ENCODE measurements at places on chromosomes 4 and X.

DNA sequence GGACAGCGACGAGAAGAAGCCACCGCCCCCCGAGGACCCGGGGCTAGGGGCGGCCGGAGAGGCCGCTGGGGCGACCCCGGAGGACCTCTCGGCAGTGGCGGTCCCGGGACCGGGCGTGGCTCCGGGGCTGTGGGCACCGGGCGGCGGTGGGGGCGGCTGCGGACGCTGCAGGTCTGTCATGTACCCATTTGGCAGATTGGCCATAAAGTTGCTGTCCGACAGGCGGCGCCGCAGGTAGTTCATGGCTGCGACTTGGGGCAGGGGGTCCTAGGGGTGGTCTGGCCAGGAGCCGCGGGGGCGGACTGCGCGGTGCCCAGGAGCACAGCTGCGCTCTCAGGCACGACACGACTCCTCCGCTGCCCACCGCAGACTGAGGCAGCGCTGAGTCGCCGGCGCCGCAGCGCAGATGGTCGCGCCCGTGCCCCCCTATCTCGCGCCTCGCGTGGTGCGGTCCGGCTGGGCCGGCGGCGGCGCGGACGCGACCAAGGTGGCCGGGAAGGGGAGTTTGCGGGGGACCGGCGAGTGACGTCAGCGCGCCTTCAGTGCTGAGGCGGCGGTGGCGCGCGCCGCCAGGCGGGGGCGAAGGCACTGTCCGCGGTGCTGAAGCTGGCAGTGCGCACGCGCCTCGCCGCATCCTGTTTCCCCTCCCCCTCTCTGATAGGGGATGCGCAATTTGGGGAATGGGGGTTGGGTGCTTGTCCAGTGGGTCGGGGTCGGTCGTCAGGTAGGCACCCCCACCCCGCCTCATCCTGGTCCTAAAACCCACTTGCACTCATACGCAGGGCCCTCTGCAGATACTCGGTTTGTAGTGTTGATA, at the start of gene SYN1:
SYN1 (minus strand) TSS at position 372 of the 817 bp plus-strand sequence; CDS start at position 243, 129 bp downstream.
- DNase-seq, result peak; percentile 53

DNA sequence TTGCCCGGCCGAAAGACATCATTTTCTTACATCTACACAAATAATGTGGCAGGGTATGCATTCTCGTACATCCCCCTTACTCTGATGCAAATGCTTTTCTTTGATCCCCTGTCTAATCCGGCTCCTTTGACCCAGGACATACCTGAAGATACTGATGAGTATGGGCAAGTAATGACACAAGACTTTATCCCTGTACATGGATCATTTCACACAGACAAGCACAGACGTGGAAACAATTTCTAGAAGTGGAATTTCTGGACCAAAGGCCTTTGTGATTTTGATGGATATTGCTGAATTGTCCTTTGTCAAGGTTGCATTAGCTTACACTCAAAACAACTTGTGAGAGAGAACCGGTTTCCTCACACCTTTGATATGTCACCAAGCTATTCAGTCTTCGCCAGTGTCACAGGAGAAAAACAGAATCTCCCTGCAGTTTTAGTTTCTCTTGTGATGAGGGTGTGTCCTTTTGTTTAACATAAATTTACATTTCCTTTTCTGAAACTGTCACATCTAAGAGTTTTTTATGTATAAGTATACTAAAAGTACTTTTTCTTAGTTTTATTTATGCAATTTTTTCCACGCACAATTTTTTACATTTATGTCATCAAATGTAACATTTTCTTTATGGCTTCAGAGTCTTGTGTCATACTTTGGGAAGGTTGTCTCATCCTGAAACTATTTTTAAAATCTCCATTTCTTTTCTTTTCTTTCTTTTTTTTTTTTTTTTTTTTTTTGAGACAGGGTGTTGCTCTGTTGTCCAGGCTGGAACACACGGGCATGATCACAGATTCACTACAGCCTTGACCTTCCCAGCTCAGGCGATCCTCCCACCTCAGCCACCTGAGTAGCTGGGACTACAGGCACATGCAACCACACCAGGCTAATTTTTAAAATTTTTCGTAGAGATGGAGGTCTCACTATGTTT, 25.2 kb downstream of the RWDD4 start:
- no peak for DNase-seq

DNA sequence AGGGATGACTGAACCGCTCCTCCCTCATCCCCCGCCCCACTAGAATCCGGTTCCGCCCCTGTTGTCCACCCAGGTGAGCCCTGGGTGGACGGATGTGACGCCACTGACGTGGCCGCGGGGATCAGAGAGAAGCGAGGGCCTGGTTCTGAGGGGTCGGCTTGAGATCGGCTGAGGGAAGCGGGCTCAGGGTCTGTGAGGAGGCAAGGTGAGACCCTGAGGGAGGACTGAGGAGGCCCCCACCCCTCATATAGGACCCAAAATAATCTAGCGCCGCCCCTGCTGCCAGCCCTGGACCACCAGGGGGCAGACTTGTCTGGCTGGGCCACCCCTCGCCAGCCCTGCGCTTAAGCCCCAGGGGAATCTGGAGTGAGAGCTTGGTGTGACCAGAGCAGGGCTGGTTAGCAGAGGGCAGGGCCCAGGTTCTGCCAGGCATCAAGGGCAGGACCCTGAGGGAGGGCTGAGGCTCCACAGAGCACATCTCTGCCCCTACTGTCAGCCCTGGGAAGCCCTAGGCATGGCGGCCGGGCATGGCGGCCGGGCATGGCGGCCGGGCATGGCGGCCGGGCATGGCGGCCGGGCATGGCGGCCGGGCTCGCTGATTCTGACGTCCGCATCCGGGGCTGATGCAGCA, at the start of gene MAGEA8:
MAGEA8 (plus strand) TSS at position 103 of the 631 bp plus-strand sequence. CDS start 3,090 bp downstream, outside the sequence.
- no peak for DNase-seq

GRCh38 chr4:31343061-31343460, 622.9 kb downstream of the PCDH7 start:
- DNase-seq, result no peak

GRCh38 chrX:149950681-149951080, 12.4 kb upstream of the EOLA2 start:
- no peak for DNase-seq

- no peak for DNase-seq
Observed at GRCh38 chr4:115113506-115114106, at the start of gene NDST4. Gene NDST4 (minus strand): TSS chr4:115113620. CDS start chr4:115077036, 36,584 bp downstream.

DNA sequence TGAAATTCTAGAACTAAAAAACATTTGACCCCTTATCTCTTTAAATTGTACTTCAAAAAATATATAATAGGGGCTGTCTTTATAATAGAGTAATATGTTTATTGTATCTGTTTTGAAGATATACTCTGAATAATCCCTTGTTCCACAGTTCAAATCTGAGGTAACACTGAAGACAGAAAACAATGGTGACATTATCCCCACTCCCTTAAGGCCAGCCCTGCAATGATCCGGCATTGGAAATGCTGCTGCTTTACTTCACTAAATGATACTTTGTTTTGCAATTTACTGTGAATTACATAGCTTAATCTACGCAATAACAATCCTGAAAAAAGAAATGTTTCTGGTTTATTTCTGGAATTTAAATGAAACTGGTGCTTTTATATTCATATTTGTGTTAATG, 34.4 kb upstream of the ZFP42 start:
- no peak for DNase-seq

DNA sequence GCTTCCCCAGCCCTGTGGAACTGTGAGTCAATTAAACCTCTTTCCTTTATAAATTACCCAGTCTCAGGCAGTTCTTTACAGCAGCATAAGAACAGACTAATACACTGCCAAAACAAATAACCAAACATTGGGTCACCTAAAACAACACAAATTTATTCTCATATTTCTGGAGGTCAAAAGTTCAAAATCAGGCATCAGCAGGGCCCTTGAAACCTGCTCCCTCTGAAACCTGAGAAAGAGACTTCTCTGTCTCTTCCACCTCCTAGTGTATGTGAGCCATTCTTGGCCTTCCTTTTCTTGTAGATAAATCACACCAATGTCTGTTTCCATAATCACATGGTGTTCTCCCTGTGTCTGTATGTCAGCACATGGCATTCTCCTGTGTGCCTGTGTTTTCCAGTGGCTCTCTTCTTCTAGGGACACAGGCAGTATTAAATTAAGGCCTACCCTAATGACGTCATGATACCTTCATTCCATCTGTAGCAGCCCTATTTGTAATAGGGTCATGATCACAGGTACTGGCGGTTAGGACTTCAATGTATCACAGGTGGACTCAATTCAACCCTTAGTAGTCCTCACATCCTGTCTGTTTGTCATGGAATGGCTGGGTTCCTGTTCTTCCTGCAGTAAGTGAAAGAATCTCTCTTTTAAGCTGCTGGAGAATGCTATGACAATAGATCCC, 147.3 kb upstream of the CLNK start:
- no peak for DNase-seq

DNA sequence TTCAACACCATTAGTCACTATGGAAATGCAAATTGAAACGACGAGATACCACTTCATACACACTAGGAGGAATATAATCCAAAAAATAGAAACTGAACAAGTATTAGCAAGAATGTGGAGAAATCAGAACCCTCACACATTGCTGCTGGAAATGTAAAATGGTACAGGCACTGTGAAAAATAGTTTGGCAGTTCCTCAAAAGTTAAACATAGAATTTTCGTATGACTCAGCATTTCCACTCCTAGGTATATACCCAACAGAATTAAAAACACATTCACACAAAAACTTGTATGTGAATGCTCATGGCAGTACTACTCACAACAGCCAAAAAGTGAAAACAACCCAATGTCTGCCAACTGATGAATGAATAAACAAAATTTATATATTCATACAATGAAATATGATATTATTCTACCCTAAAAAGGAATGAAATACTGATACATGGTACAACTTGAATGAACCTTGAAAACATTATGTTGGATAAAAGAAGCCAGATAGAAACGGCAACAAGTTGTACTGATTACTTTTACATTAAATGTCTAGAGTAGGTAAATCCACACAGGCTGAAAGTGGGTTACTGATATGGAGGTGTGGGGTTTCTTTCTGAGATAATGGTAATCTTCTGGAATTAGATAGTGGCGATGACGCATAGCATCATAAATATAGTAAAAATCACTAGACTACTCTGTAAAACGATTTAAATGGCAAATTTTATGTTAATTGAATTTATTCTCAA, 22.3 kb downstream of the TEC start:
- DNase-seq, result no peak

- no peak for DNase-seq
Observed at GRCh38 chrX:148020329-148020728, 39.2 kb downstream of the FMR1NB start.

DNA sequence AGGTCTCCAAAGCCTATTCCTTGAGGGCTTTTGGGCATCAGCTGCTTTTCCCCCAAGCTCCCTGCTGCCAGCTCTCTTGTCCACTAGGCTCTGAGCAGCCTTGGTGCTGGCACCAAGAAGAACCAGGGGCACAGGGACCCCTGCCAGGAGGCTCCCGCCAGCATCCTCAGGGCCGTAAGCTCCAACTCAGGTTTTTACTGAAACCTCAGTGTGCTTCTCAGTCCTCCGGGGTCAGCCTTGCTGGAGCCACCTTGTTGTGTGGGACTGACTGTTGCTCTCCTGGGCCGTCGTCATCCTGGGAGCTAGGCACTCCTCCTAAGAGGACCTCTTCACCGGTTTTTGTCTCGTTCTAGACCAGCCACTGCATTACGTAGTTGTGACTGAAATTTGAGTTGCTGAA, 38.9 kb downstream of the NOP14 start:
- no peak for DNase-seq

DNA sequence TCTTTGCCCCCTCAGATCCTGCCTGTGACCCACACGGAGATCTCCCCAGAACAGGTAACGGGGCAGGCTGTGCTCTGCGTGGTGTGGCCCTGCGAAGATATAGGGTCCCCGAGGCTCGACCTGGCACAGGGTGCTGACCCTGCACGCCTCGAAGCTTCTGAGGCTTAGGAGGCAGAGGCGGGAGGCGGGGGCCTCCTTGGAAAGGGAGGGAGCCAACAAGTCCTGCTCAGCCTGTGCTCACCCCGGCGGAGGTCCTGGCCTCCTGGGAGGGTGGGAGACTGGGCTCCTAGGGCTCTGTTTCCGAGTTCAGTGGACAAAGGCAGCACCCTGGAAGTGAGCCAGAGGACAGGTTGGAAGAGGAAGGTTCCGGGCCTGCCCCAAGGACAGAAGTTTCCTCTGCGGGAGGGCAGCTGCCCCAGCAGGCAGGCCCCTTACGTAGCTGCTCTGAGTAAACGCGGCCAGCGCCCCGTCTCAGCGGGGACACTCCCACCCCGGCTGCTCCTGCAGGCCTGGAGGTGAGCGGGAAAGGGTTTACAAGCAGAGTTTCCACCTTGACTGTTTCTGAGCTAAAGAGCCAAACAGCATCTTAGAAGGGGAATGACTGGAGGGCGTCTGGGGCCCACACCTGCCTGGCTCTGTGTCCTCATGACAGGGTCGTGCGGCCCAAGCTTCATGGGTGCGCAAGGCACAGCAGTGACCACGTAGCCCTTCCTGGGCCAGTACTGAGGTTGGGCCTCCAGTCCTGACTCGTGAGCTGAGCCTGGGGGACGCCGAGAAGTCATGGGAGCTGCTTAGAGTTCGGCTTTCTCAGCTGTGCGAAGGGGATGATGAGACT, 16.1 kb downstream of the TMEM175 start:
- no peak for DNase-seq

DNA sequence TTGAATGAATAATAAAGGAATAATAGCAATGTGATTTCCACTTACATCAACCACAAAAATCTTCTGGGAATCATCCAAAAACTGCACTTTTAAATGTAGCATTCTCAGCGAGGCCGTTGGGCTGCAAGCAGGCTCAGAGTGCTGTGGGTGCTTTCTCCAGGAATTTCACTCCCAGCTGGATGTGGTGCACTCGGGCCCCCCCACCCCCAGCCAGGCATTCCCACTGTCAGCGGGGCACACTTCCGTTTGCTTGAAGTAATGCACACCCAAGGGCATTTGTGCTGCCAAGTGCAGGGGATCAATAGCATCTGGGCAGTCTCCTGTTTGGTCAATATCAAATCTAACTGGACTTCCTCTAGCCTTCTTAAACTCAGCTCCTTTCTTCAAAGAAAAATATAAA, at the start of gene FRMD7:
FRMD7 (minus strand) TSS at position 278 of the 400 bp plus-strand sequence; CDS start at position 102, 176 bp downstream.
- DNase-seq, result no peak

- no peak for DNase-seq
Observed at GRCh38 chrX:24002167-24002566, 24.8 kb downstream of the KLHL15 start.

- DNase-seq, result no peak
Observed at GRCh38 chr4:13292372-13292771, 191.8 kb downstream of the RAB28 start.

DNA sequence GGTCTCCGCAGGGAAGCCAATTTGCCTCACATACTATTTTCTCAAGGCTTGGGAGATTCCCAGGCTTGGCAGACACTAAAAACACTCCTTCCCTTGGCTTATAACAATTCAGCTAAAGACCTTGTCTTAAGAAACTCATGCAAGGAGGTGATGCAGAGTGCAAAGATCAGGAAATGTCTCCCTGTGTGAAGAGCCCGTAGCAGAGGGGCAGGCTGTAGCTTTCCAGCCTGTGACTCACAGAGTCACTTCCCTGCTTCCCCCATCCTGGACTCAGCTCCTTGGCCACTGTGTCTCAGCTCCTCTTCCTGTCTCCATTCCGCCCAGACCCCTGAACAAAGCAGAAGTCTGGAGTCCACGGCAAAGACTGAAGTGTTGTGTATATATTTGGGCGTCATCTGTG, 56.1 kb downstream of the KDR start:
- no peak for DNase-seq

Data from stimulated activated CD8-positive, alpha-beta memory T cell treated with anti-CD3 and anti-CD28 coated beads, Interleukin-7, amount 100 ng/mL, for 1 hour (primary cell).